GM06990 (cell line): ENCODE measurements at places on chromosomes 13 and 19.
A peak's percentile ranks its signal among the peaks of the same experiment; 100 is the strongest.

DNA sequence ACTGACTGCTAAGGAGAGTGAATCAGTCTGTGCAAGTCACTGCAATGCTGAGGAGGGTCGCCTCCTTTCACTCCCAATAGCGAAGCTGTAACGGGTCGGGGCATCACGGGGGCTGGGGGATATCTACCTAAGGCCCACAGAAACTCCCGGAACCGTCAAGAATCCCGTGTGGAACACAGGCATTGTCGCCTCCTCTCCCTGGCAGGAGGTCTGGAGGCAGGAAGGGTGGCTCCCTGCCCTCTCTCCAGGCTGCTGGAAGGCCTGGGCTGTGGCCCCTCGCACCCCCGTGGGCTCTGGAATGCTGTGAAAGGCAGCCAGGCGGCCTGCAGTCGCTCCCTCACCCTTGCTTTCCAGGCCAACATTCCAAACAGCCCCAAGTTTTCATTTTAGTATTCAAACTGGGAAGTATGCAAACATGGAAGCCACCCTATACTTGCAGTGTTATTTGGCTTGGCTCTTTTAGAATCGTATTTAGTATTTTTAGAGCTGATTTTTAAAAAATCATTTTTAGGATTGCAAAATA lies 109.4 kb downstream of the CRYL1 start:
- no peak for DNase-seq

- peak; percentile 72 for DNase-seq
Measured at GRCh38 chr19:54532528-54532927, 29.9 kb downstream of the LAIR2 start.

GRCh38 chr19:5308451-5309437 lies 31.9 kb downstream of the PTPRS start:
- no peak for DNase-seq

DNA sequence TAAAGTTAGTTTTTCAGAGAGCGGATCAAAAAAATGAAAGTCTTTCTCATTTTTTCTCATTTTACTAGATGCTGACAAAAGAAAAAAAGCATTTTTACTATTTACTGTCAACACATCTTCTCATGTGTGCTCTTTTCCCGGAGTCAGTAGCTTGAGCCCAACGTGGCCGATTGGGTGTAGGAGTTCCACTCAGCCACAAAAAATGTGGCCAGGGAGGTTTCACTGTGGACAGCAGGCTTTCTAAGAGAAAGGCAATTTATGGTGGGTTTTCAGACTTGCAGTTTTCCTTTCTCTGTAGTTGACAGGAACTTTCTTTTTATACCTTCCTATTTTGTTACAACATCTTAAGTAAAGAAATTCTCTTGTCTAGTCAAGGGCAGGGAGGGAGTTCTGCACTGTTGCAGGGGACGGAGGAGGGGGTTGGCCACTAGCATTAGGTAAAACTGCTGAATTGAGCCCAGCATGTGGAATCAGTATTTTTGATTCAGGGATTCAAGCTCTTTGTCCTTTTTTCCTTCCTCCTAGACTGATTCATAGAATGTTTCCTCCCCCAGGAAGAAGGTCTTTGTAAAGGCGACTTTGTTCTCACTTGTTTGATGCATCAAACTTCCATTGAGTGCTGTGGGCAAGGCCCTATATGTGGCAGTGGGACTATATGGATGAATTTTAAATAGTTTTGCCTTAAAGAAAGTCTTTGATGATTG lies 123.1 kb downstream of the B3GLCT start:
- no peak for DNase-seq

GRCh38 chr13:44867825-44868224 lies 121.4 kb downstream of the NUFIP1 start:
- DNase-seq, result no peak

- DNase-seq, result no peak
Measured at GRCh38 chr13:80755910-80756309, 415.0 kb upstream of the SPRY2 start.

- no peak for DNase-seq
Measured at GRCh38 chr13:70812481-70812880, 704.2 kb upstream of the KLHL1 start.

GRCh38 chr13:25844559-25845434 lies 207.0 kb downstream of the SHISA2 start:
- DNase-seq, result no peak

DNA sequence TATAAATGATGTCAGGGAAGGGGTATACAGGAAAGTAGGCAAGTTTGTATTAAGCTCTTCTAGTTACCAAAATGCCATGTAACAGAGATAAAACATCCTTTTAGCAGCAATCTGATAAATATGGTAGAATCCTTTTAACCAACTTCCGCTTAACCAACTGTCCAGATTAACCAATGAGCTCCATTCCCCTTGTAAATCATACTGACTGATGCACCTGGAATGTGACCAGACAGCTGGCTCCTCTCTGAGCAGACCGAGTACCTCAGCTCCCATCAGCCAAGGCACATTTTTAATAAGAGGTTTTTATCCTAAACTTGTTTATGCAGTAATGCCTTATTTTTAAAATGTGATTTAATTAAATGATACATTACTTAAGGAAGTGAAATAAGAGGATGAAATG lies 66.4 kb downstream of the KLF12 start:
- DNase-seq, result no peak

DNA sequence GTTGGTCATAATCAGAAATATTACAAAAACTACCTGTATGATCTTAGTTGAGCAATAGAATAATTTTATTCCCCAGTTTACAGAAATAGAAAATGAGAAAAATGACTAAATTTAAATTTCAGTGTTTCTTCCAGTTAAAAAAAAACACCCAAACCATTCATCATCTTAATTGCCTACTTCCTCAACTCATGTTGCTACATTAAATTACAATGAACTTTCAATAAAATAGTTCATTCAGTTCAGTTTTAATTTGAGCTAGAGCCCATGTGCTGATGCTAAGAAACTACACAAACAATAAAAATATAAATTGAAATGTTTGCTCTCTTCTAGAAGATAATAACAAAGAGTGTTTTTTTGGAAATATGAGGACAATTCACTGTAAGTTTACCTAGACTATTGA lies 820.4 kb downstream of the SLITRK6 start:
- no peak for DNase-seq

DNA sequence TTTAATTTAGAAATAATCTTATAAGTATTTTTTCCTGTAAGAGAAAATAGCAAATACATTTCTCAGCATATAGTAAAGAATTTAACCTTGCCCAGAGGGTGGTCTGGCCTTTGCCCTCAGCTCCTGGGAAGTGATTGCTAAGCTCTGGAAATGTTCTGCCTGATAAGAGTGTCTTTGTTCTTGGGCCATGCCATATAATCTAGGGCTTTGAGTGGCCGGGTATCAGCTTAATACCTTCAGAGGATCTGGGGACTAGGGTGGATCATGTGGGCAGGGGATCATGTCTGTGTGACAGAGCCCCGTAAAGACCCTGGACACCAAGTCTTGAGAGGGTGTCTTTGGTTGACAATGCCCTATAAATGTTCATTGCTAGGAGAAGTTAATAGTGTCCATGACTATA lies 1032.4 kb upstream of the MIR17HG start:
- DNase-seq, result no peak

- peak; percentile 57 for DNase-seq
Measured at GRCh38 chr19:532561-533363, 1.2 kb downstream of the CDC34 start.

GRCh38 chr19:16889366-16889882 lies 625 bp downstream of the F2RL3 start:
- no peak for DNase-seq

- no peak for DNase-seq
Measured at GRCh38 chr13:32060401-32060878, 28.9 kb downstream of the FRY start.

- DNase-seq, result no peak
Measured at GRCh38 chr13:106986687-106987426, 418.9 kb upstream of the ARGLU1 start.

GRCh38 chr19:33751436-33751770 lies 45.3 kb upstream of the KCTD15 start:
- no peak for DNase-seq

GRCh38 chr19:14817052-14817451 lies 17.9 kb downstream of the OR7A5 start:
- DNase-seq, result no peak

GRCh38 chr19:43306097-43306496 lies 36.8 kb upstream of the PSG9 start:
- DNase-seq, result no peak

GRCh38 chr19:8512115-8512967 lies 1.6 kb downstream of the ZNF414 start:
- no peak for DNase-seq

DNA sequence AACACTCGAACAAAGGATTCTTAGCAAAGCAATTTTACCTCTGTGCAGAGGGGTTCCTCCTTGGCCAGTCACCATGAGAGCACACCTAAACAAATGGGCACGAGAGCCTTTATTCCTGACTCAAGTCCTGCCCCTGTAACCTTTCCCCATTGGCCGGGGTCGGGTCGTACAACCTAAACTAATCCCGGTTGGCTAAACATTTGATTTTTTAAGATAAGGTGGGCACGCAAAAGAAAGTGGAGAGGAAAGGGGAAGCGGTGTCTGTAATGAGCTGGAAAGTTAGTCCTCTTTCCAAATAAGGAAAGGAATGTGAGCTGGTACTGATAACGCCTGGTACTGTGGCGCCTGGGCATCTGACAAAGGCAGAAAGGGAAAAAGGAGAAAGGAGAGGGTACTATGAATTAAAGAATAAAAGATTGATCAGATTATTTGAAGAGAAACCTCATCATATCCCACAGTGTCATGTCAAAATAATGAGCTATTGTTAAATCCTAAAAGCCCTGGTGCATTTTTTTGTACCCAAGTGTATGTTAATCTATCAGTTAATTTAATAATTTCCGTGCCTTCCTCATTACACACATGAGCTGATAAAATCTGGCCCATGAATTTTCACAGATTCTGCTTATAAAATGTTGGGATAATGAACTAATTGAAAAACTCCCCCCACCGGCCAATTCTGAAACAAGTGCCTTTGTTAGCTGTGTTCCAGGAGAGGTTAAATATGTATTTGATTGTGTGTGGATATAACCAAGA lies 335.7 kb downstream of the RFC3 start:
- no peak for DNase-seq

DNA sequence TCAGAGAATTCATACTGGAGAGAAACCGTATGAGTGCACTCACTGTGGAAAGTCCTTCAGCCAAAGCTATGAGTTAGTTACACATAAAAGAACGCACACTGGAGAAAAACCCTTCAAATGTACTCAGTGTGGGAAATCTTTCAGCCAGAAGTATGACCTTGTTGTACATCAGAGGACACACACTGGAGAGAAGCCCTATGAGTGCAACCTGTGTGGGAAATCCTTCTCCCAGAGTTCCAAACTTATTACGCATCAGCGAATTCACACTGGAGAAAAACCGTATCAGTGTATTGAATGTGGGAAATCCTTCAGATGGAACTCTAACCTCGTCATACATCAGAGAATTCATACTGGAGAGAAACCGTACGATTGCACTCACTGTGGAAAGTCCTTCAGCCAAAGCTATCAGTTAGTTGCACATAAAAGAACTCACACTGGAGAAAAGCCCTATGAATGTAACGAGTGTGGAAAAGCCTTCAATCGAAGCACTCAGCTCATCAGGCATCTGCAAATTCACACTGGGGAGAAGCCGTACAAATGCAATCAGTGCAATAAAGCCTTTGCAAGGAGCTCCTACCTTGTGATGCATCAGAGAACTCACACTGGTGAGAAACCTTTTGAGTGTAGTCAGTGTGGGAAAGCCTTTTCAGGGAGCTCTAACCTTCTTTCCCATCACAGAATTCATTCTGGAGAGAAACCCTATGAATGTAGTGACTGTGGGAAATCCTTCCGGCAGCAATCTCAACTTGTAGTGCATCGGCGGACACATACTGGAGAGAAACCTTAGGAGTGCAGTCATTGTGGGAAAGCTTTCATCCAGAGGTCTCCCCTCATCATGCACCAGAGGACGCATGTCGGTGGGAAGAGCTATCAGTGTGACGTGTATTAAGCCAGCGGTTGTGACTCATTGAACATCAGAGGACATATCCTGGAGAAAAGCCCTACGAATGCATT lies 16.5 kb upstream of the ZNF8 start:
- DNase-seq, result no peak

GRCh38 chr13:79909644-79910043 lies 428.7 kb downstream of the NDFIP2 start:
- DNase-seq, result no peak

DNA sequence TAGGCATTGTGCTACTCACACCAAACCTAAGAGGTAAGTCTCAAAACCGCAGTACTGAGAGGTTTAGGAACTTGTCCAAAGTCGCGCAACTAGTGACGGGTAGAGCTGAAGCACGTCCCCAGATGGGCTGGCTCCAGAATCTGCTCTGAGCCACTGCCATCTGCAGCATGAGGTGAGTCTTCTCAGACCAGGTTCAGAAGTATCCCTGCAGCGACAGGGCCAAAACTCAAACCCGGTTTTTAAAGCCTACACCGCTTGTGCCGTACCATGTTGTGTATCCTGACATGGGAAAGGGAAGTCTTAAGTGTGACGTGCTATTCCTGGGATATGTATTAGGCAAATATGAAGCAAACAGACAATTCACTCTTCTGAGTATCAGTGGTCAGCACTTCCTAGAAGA lies 45.1 kb downstream of the ATP7B start:
- no peak for DNase-seq

DNA sequence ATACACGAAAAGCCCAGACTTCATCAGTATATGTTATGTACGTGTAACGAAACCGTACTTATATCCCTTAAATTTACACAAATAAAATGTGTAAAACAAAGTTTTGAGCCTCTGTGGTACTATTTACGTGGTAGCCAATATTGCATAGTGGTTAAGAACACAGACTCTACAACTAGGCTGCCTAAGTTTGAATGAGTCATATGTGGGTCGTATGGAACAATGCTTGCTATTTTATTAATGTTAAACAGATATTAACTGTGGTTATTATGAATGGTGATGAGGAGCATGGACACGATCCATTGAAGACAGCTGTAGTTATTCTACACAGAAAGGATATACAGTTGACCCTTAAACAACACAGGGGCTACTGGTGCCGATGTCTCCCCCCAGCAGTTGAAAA lies 42.5 kb downstream of the DPY19L3 start:
- no peak for DNase-seq

- no peak for DNase-seq
Measured at GRCh38 chr13:50844084-50844875, 788 bp upstream of the DLEU7 start.

DNA sequence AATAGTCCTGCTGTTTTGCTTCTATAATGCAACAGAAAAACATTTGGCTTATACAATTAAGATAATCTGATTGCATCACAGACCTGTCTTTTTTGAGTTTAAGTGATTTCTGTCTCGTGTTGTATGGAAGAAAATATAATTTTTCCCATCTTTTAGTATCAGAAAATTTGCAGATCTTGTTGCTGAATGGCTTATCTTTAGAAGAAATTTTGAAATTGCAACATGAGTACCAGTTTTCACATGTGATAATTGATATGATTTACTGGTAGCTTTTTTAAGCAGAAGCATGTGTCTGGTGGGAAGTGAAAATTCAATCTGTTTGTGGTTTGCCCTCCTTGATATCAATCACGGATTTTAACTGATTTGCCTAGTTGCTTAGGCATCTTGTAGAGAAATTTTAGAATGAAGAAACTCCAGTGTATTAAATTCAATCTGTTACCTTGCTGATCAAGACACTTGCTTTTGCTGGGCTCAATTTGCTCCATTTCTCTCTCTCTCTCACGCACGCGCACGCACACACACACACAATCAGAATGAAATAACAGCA lies 89.8 kb upstream of the MYCBP2 start:
- no peak for DNase-seq

GRCh38 chr19:51203916-51204315 lies 21.0 kb upstream of the CD33 start:
- no peak for DNase-seq

- DNase-seq, result no peak
Measured at GRCh38 chr19:31220540-31220939, 128.7 kb downstream of the TSHZ3 start.

- DNase-seq, result no peak
Measured at GRCh38 chr19:16463341-16463990, 8.3 kb downstream of the EPS15L1 start.
